Dermis microvascular lymphatic vessel endothelial cell (primary cell): ENCODE measurements at places on chromosomes 2 and 18.

DNA sequence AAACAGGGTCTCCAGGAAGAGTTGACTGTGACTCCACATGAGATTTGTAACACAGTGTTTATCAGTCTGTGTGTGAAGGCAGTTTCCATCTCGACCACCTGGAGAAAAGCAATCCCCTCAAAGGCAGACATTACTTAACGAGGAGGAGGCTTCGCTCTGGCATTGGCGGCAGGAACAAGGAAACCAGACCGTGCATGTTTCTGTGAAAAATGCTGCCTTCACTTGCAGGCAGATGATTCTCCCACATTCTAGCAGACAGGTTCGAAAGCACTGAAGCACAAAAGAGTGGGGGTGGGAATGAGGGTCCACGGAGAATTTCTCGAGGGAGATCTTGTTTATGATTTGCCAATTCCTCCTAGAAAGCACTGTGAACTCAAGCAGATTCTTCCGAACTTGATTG is 414.0 kb downstream of the SLC4A3 start:
- DNase-seq = no peak

GRCh38 chr18:11324956-11325882 is 175.8 kb upstream of the PIEZO2 start:
- no peak for DNase-seq

- no peak for DNase-seq
These were observed 18.7 kb downstream of the RBBP8 start for GRCh38 chr18:22951823-22952222.

DNA sequence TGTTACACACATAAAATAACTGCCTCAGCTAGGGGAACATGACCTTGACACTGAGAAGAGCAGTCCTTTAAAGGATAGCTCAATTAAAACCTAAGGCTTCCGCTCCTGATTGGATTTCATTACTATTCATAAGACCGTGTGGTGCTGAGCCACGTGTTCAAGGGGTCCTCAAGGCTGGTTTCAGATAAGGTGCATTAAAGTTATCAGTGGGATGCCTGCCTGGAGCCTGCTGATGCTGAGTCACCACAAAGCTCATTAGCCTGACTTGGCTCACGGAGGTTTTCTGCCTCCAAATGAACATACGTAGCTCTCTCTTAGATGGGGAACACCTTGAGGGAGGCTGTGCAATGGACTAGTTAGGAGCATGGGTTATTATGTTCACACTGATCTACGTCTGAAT is 518.9 kb downstream of the TDRD15 start:
- DNase-seq = no peak

DNA sequence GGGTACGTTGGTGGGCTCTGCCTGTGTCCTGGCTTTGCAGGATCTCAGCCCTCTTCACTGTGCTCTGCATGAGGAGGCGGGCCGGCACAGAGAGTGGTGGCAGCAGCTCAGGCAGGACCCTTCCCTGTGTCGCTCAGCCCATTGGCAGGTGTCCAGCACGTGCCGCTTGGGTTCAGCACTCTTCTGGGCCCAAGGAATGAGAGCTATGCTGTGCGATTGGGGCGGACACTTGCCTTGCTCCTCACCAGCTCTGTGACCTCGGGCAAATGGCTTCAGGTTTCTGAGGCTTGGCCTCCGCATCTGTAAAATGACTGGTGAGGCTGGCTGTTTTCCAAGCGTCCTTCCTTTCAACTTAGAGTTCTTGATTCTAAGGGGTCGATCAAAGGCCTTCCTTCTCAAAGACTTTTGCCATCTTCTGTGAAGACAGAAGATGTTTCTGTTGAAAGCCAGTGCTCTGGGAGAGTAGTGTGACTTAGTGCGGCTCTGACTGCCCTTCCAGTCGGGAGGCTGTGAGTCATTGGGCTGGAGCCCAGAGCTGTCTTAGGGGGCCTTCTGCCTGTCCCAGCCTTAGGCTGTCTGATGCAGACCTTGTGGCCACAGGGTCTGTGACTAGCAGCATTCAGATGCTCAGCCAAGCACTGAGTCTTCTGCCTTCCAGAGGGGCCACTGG is 35.6 kb downstream of the GLI2 start:
- DNase-seq = peak; percentile 28

GRCh38 chr18:28801876-28802275 is 624.9 kb upstream of the CDH2 start:
- DNase-seq = no peak

- no peak for DNase-seq
These were observed 21.0 kb upstream of the PAX3 start for GRCh38 chr2:222319586-222320435.

DNA sequence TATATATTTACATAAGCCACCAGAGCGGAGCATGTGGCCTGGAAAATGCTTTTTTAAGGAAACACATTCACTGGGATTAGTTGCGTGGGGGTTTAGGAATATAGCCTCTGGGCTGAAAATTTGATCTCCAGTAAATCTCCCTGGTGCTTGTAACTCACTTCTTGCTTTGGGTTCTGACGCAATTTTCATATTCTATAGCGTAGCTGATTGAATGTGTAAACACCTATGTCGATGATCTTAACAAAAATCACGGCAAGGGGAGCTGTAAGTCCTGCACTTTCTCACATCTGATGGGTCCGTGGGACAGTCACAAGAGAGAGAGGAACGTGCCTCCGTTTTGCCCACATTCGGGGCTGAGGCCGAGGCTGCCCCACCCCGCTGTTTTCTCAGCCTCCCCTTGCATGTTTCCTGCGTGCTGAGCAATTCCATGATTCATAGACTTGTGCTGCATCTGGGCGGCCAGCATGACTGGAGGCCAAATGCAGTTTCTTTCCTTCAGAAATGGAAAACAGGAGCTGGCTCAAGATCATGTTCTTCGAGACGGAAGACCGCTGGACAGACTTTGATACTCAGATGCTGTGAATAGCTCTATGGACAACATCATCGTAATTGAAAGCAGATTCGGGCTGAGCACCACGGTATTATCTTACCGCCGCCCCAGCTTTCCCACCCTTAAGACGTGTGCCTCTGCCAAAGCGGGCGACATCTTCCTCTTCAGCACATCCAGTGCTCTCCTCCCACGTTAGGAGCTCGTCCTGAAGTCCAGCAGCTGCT is 109.2 kb downstream of the TMEM18 start:
- no peak for DNase-seq

DNA sequence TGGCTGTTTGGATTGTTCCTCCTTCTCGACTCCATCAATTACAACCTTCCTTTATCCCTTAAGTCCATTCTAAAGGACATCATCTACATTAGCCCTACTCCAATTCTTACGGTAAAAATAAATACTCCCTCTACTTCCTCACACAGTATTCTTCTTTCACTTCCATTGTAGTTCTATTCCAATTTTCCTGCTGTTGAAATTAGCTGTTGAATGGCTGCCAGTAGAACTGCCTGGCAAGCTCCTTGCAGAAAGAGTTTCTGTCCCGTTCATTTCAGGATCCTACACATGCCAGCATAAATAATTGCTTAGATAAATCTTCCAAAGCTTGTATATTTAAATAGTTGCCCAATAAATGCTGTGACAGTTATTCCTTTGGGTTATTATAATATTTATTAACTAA is 459.3 kb upstream of the TRIB2 start:
- no peak for DNase-seq

- DNase-seq = no peak
These were observed 84.5 kb upstream of the MAPRE2 start for GRCh38 chr18:34956663-34957062.

DNA sequence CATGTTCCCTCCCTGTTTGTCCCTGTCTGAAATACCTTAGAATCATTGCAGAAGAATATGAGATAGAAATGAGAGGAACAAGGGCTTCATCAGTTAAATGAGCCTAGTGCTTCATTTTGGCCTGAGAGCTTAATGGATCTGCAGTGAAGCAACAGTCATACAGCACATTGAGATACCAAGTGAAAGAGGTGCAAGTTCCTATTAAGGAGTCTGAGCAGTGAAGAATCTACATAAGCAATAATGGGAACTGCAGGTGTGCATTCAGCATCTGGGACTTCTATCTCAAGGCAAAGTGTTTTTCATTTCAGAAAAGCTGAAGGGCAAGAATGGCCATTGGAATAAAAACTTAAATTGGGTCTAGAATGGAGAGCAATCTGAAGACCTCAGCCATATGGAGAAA is 323.2 kb upstream of the SLC39A10 start:
- no peak for DNase-seq

- DNase-seq = no peak
These were observed 157.3 kb downstream of the CDCA7 start for GRCh38 chr2:173511942-173512341.

DNA sequence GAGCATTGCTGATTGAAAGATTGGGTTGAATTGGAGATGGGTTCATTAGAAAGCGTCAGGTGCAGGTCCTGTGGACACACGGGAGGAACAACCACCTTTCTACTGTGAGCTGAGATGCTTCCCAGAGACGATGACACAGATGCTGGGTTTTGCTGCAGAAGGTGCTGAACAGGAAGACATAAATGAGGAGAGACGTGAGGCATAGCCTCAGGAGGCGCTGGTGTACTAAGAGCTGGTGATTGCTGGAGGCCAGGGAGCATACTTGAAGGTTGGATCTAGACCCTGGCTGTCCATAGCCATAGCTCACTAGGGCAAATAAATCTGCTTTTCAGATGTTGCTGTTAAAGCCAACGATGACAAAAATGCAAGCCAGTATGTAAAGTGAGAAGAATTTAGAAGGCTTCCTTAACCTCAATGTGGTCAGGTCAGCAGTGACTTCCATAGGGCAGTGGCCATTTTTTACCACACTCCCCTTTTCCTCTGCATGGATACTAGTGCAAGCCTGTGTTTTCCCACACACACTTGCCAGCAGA is 153.7 kb downstream of the SOX11 start:
- no peak for DNase-seq

DNA sequence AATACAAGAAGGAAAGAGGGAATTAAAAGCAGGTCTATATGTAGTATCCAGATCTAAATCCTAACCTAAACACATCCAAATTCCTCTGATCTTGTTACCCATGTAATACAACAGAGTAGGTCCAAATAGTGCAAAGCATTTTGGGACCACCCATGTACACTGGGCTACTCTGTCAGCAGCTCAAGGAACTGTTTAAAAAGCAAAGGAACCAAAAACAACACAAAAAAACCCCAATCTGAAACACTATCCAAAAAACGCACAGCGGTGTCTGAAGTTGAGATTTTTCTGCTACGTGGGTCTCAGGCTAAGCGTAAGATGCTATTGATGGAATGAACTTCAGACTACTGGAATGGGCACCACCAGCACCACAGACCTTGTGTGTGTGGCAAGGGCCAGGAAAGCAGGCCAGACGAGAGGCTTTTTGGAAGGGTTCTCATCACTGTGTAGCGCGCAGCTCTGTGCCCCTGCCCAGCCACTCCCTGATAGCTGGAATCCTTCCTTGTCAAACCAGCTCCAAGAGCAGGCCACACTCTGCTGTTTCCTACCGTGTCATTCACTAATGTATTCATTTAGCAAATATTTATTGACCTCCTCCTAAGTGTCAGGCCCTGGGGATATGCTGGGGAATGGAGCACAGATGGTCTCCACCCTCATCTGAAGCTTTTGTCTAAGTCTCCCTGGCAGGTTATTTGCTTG is 101.4 kb downstream of the COLEC12 start:
- DNase-seq = no peak

DNA sequence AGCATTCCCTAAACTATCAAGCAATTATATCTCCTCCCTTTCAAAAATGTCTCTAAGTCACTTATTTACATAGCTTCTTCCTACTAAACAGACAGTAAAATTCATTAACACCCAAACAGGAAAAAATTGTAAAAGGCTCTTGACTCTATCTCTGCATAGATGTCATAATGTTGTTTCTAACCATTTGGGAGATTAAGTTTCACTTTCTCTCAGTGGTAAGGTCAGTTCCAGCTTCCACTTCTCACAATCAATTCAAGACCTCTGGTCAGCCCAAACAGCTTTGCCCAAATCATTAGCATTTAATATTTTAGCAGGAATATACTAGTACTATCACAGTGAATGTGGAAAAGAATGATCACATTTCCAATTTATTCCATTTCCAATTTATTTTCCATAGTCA is 374.3 kb upstream of the MC4R start:
- DNase-seq = peak; percentile 20

DNA sequence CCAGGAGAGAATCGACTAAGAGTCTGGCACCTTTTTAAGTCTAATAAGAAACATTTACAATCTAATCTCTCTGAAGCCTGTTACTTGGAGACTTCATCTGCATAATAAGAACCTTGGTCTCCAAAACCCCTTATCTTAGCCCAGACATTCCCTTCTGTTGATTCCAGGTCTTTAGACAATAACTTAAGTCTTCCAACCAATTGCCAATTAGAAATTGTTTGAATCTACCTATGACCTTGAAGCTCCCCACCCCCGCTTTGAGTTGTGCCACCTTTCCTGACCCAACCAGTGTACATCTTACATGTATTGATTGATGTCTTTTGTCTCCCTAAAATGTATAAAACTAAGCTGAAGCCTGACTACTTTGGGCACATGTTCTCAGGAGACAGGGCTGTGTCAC is 49.5 kb upstream of the DTNA start:
- DNase-seq = no peak

DNA sequence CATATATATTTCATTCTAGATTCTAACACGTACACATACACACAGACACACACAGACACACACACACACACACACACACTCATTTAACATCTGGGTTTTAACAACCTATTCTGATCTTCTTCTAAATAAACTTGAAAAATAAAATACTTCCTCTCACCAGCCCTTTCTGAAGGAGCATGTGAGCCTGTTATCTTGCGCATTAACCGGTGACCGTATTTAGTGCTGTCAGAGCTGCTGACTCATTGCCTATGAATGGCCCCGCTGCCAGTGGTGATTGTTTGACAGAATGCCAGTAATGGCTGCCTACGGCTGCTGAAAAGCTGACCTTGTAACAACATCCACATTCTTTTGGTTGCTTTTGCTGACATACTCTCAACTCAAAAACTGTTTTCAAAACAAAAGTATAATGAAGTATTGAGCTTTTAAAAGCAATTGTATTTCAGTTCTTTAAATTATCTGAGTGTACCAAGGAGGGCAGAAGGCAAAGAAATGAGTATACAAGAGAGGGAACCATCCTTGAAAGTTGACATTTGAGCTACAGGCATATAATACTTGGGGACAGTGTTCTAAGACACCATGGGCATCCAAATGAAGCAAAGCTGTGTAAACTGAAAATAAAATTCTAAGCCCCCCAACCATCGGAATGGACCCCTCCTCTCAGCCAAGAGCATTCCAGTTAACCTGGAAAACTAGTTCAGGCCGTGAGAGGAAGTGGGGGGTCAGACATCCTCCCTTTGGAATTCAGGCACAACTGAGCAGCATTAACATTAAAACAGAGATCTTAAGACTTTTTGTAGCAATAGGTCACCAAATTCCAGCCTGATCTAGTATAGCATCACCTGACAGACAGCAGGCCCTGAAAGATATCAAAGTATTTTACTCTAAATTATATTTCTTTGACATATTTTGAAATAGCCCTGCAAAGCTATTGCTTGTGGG is 50.2 kb upstream of the DTNA start:
- peak; percentile 93 for DNase-seq

GRCh38 chr2:239722760-239723470 is 302.2 kb downstream of the NDUFA10 start:
- DNase-seq = no peak
